ENCODE measurements at places on chromosomes 7 and 10. TPM values are rescaled to one million over a fixed set of nuclear protein-coding genes. Genes with fewer than 3 reads are reported as not detected.

The RAB19 gene
- 0.37 TPM for total RNA-seq

The VPS37D gene
- total RNA-seq = 0.71 TPM

The DUS4L gene
- total RNA-seq = 18.7 TPM

The SDK1 gene
- total RNA-seq = 2.0 TPM

The ITPRID1 gene
- total RNA-seq = not detected

The MICALL2 gene
- total RNA-seq = 0.94 TPM

The VIM gene
- total RNA-seq = 343 TPM

DNA sequence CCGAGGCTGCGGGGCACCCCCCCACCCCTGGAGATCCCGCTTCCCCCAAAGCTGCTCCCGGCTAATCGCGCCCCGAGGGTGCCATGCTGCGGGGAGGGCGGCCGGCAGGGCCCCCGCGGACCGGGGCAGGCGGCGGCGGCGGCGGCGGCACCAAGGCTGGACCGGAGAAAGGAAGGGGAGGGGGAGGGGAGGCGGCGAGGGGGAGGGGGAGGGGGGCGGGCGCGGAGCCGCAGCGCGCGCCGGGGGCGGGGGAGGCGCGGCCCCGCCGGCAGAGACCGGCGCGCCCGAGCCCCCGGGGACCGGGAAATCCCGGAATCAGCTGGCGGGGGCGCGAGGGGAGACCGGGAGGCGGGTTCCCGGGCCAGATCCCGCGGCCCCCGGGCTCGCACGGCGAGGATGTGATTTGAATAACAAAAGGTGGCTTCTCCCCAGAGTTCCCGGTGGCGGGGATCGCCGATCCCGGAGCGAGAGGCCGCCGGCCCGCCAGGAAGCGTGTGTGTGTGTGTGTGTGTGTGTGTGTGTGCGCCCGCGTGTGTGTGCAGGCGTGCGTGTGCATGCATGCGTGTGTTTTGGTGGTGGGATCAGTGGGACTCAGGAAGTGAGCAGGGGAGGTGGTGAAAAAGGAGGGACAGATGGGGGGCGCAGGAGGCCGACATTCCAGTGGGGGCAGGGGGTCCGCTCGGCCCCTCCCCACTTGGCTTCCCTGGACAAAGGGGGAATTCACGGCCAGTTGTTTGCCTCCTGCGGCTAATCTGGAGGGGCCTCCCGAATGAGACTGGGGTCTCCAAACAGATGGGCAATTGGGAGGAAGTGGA lies 99.5 kb downstream of the HIP1 start:
- peak; percentile 59 for DNase-seq

DNA sequence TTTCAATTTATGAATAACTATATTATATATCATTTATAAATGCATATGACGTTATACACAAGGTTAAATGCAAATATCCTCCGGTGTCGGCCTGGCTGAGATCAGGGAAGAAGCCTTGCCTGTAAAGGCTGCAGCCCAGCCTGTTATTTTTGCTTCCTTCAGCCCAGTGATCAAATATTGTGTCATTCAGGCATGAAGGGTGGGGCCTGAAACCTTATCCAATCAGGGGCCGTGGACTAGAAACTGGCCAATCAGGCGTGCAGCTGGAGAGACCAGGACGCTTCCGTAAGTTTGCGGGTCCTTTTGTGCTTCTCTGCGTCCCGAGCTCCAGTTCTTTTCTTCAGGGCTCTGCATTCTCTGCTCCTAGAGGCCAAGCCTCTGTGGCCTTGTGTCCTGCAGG lies at the start of gene ZNF722:
Gene ZNF722, plus strand, starts transcription at position 301 of the 400 bp plus-strand sequence. CDS start 113 bp downstream, outside the sequence.
- no peak for DNase-seq

DNA sequence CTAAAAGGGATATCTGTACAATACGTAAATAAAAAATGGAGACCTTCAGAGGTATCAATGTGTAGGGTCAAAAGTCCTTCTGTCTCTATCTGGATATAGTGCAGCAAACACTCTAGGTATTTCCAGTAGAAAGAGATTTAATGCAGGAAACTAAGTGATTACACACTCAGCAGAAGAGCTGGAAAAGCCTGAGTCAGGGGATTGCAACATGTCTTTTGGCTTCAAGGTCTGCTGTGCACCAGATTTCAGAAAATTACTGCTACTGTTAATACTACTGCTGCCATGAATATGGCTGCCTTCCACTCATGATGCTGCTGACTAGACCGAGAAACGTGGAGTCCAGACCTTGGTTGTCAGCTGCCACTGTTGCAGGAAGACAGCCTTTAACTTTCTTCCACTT lies 94.9 kb upstream of the DLX6 start:
- DNase-seq = no peak

- no peak for DNase-seq
Observed at GRCh38 chr10:102814453-102814871, 22.8 kb downstream of the CYP17A1 start.

DNA sequence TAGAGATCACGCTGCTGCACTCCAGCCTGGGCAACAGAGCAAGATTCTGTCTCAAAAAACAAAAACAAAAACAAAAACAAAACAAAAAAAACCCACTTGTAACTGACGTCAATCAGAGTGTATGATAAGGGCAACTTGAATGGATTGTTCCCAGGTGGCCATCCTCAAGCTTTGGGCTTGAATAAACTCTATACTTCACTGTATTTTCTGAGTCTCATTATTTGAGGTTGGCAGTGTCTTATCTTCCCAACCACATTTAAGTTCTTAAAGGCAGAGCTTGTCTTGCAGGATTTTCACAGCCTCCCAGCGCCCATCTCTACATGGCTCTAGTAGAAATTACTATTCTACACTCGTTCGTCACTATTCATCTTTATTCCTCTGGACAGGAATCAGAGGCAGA lies 5.1 kb upstream of the OAT start:
- DNase-seq = no peak

- no peak for DNase-seq
Observed at GRCh38 chr10:49760789-49761188, 1.3 kb downstream of the OGDHL start.

GRCh38 chr10:78025685-78026364 lies 3.5 kb downstream of the POLR3A start:
- no peak for DNase-seq
